Endothelial cell of umbilical vein (primary cell): ENCODE measurements at places on chromosomes 2 and 18. TPM values are rescaled to one million over a fixed set of nuclear protein-coding genes. Genes with fewer than 3 reads are reported as not detected.
A peak's percentile ranks its signal among the peaks of the same experiment; 100 is the strongest.

DNA sequence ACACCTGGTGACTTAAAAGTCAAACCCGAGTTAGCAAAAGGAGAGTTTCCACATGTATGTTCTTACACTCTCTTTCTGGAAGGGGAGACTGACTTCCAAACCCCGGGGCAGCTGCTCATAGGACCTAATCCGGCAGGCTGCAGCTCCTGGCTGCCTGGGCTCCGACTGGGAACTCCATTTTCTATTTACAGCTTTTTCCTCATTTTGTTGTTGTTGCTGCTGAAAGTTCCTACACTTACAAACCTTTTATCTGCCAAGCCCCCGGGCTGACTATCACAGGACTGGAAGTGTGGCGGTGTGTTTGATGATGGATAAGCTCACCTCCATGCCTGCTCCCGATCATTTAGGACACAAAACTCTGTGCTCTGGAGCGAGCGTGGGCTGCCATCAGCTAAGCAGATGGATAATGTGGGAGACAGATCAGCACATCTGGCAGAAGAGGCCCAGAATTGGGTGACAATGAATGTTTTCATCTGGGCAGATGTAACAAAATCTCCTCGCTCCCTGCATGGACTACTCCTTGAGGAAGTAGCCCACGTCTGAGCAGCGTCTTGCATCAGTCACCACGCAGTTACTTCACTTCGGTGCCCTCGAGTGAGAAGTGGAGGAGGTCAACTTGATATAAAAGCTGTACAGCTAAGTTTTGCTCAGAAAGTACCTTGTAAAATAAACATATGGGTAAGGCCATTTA lies 114.4 kb upstream of the COPS8 start:
- DNase-seq, result no peak

Gene SERPINB12
- total RNA-seq, result not detected in 2 replicates

- no peak for DNase-seq
Observed at GRCh38 chr2:103364177-103364576, 602.3 kb downstream of the TMEM182 start.

- DNase-seq, result no peak
Observed at GRCh38 chr18:76982038-76982437, 150.5 kb downstream of the MBP start.

- DNase-seq, result no peak
Observed at GRCh38 chr2:208509586-208509985, 103.0 kb downstream of the PTH2R start.

DNA sequence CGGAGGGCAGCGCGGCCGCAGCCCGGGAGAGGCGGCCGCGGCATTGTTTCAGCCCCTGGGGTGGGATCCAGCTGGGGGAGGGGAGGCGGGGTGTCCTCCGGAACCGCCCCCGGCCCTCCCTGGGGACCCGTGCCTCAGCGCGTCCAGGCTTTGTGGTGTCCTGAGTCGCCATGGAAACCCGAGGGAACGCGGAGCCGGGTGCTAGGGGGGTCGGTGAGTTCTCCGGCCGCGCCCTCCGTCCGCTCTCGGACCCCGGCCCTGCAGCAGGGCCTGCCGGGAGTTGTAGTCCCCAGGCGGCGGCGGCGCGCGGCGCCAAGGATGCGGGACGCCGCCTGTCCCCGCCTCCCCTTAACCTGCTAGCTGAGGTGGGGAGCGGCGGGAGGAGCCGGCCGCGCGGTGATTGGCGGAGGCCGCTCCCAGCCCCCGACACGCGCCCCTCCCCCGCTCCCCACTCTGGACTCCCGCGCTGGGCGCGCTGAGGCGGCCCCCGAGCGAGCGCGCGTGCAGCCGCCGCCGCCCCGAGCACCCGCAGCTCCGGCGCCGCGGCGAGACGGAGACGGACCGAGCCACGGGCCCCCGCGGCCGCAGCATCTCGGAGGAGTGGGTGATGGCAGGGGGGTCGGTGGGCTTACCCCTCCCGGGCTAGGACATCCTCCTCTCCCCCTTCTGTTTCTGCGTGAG lies at the start of gene DPYSL5:
Gene DPYSL5 (plus strand): TSS at position 478 of the 681 bp plus-strand sequence. CDS start 50,368 bp downstream, outside the sequence.
- no peak for DNase-seq

DNA sequence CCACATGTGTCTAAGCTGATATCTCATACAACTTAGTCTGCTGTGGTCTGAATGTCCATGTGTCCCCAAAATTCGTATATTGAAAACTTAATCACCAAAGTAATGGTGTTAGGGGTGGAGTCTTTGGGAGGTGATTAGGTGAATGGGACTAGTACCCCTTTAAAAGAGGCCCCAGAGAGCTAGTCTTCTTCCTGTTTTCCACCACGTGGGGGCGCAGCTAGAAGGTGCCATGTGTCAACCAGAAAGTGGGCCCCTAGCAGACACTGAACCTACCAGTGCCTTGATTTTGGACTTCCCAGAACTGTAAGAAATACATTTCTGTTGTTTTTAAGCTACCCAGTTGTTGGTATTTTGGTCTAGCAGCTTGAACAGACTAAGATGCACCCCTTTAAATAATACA lies 86.6 kb downstream of the ASB1 start:
- peak; percentile 36 for DNase-seq

DNA sequence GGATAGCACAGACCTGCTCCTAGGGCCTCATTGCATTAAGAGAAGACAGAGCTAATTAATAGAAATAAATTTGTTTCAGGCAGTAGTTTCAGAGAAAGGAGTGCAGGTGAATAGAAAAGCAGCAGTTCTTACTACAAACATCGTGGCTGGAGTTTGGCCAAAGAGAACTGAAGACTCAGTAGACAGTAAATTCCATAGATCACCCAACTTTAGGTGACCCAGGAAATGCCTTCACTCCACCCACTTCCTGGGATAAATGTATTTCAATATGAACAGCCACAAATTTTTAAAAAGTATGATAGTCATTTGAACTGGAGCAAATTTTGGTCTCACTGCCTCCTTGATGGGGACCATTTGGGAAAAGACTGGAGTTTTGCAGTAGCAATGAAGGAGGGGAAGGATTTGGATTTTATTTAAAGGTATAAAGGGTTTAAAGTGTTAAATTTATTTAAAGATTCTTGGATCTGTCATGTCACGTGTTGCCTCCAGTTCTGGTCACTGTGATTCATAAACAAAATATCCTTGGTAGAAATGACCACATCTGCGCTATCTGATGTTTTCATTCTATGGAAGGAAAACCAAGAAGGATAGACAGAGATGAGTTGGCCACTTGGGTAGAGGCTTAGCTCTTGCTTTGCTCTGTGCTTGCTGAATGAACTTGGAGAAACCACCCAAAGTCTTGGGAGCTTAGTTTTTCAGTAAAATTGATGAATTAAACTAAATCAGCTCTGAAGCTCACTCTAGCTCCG lies 390.2 kb downstream of the THSD7B start:
- DNase-seq, result no peak

GRCh38 chr2:231007286-231008098 lies 11.6 kb downstream of the SPATA3 start:
- no peak for DNase-seq

DNA sequence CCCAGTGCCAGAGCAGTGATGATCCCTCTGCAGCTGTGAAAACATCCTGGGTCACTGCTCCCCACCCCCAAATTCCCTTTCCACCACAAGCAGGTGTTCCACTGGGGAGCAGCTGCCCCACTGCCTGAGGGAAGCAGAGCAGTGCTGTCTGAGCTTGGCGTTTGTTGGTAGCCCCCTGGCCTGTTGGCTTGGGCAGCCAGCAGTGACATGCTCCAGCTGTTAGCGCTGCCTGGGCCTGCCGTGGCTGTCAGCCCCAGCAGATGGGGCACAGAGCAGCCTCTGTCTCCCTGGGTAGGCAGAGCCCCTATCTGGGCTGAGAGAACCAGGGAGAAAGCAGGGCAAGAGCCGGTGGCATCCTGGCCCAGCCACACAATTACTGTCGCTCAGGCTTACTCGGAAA lies 247.7 kb downstream of the GLI2 start:
- no peak for DNase-seq

GRCh38 chr2:160277151-160277550 lies 77.1 kb upstream of the ITGB6 start:
- no peak for DNase-seq

DNA sequence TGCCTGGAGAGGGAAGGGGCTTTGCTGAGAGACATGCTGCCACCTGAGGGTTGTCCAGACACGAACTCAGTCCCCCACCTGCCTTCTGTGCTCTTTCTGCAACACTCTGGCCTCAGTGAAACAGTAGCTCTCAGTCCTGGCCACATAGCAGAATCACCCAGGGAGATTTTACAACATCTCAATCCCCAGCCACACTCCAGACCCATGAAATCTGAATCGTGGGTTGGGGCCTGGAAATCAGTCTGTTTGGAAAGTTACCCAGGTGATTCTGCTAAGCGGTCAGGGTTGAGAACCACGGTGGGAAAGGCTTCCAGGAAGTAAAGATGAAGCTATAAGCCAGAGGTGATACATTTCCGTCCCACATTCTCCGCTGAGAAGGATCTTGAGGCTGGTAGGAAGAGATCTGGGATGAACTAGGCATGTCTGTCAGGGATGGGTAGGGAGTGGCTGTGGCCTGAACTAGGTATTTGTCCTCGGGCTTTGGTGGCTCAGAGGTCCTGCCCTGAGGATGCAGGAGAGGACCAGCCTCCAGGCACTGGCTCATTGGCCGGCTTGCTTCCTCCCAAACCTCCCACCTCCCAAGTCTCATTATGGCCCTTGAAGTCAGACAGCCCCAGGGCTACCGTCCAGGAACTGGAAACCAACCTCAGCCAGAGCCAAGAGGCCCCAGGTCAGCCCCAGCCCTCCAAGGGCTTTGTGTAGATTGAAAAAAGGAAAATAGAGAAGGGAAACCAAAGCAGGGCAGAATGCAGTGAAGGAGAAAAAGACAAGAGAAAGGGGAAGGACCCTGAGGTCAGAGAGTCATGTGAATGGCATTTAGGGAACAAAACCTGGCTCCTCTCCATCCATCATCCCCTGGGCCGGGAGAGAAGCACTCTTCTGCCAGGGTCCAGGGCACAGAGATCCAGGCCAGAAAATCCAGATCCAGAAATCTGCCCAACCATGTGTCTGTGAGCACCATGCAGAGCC lies 119.6 kb downstream of the ZFP36L2 start:
- DNase-seq, result no peak

Gene TDRD15
- total RNA-seq, result not detected in 2 replicates

DNA sequence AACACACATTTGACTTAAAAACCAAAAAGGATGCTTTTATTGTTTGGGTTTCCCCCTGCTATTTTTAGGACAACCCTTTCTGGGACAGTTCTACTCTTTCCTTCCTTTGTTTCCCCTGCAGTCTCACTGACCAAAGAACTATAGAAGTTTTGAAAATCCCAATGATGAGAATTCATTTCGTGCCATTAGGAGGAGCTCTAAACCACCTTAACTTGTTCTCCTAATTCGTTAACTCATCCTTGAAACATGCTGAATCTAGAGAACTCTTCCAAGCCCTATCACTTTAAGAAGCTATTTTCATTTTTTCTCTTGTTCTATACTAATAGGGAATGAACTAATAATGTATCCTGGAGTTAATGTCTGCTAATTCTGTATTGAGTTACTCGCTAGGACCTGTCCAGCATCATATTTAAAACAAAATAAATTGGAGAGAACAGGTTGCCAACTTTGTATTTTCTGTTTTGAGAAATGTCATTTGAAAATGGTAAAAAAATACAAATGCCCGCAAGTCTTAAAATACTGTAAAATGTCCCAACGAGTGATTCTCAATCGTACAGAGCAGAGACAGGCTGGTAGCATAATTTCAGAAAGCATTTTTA lies 62.9 kb downstream of the AFTPH start:
- DNase-seq, result peak; percentile 69

Gene KIF1A
- total RNA-seq, result 0.64 TPM in 1 of 2 replicates, not detected in the other
